NCI-H2171 (cell line): ENCODE measurements at places on chromosomes 12 and 14.

DNA sequence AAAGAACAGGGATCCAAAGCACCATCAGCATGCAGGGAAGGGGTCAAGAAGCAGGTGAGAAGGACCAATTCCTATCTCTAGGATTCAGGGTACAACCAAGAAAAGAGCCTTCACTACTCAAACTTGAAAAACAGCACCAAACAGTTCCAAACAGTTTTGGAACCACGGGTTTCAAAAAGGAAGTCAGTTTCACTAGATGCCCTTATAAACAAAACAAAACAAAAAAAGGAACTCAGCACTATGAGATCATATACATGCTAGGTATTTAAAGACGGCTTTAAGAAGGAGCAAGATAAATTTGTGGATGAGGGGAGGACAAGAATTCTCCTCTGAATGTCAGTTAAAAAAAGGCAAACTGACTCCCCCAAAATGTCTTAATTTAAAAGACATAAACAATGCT is 6.0 kb downstream of the INSM2 start:
- no peak for DNase-seq

DNA sequence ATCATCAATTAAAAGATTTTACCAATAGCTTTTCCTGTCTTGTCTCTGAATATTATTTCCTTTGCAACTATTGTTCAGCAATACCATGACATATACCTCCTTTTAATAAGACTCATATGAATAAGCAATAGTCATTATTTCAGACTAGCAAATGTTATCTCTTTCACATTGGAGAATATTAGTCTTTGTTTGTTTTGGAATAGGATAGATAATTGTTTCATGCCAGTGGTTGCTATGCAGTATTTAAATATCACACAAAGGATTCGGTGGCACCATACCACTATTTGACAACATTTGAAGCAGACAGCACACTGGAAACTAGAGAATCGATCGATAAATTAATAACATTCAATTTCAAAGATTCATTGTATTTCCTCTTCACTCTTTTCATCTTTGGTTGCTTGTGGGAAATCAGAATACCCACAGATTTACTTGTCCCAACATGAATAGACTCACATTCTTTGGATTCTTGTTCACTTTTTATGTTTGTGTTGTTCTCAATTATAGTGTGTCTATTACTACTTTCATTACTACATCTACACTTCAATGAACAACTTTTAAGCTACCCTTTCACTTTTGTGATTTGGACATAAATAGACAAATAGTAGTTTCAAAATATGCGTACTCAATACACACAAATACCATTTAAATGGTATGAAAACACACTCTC is 42.7 kb upstream of the TBPL2 start:
- DNase-seq = no peak

- DNase-seq = no peak
These were observed 4.9 kb upstream of the DYNLL1 start for GRCh38 chr12:120490833-120491512.

DNA sequence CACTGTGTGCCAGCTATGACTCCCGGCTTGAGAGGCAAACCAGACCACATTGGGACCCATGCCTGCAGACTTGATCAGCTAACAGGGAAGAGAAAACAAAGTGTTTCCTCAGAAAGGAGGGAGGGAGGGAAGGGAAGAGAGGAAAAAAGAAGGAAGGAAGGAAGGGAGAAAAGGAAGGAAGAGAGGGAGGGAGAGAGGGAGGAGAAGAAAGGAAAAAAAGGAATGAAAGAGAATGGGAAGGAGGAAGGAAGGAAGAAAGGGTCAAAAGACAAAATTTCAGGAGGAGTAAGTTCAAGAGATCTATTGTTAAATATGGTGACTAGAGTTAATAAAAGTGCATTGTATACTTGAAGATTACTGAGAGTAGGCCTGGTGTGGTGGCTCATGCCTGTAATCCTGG is 18.9 kb downstream of the FIGNL2 start:
- no peak for DNase-seq

GRCh38 chr12:57737467-57738460 is 778 bp downstream of the AGAP2 start:
- peak; percentile 12 for DNase-seq

DNA sequence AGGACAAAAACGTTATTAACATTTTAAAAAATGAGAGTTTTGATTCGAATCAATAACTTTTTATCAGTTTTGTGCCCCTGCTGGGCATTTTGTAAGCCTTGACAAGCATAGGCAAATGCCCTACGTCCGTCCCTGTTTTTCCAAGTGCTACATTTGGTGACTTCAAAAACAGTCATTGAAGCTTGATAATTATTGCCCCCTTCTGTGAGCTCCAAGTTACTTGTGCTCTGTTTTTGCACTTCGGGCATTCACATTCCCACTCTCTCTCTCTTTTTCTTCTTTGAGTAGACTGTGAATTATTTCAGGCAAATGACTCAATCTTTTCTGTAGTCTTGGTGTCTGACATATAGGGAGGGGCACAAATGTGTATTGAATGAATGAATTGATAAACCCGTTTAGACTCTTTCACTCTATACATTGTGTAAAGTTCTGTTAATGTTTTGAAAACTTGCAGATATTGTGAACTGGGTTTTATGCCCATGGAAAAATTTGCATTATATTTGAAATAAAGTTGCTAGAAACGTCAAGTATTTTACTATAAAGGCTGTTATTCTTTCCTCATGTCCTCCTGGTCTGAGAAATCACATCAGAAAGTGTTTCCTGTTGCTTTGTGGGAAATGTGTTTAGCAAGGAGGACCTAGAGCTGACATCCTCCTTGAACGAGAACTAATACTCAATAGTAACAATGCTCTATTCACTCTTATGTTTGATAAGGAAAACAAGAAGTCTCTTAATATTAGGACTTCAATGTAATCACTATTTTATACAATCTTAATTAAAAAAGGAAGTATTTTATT is 1.4 kb downstream of the APAF1 start:
- no peak for DNase-seq

- no peak for DNase-seq
These were observed 30.9 kb upstream of the LUM start for GRCh38 chr12:91142221-91142631.

DNA sequence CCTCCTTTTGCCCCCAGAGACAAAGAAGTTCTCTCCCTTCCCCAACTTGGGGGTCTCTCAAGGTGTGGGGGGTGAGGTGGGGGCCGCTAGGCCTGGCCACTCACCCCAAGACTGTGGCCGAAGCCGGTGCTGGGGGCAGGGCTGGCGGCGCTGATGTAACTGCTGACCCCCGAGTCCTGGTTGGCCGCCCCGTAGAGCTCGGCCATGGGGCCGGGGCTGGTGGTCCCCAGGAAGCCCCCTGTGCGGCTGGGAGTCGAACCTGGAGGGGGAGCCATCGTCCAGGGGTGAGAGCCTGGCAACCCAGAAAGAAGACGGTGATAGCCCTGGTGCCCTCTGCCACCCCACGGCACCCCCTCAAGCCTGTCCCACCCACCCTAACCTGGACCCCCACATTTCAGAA is 18.5 kb upstream of the PLA2G1B start:
- no peak for DNase-seq

GRCh38 chr12:61037792-61038191 is 1222.4 kb upstream of the USP15 start:
- DNase-seq = no peak
